ENCODE measurements at places on chromosomes 1 and 21.

DNA sequence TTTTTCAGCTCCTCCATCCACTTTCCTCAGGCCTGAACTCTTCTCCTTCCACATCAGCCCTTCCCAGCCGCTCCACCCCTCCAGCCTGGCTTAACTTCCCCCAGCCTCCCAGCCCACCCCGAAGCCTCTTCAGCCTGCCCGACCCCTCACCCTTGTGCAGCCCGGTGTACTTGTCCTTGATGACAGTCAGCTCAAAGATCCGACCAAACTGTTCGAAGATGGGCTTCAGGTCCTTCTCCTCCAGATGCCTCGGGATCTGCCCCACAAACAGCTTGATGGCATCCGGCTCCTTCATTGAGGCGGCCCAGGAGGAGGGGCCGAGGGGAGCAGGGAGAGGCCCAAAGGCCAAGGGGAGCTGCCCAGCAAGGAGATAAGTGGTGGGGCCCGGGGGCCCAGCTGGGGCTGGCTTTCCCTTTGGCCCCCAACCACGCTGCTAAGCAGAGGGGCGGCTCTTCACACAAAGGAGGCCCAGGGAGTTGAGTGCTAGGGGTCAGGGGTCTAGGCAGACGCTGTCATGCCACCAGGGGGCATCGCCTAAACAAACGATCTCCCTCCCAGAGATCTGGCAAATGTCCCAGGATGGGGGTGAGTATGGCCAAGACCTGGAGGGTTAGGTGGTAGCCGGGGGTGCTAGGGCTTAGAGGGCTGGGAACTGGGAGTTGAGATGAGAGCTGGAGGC, 738 bp downstream of the CELF3 start:
- DNase-seq, result no peak

GRCh38 chr1:181033128-181033798, 520 bp upstream of the MR1 start:
- DNase-seq, result no peak

DNA sequence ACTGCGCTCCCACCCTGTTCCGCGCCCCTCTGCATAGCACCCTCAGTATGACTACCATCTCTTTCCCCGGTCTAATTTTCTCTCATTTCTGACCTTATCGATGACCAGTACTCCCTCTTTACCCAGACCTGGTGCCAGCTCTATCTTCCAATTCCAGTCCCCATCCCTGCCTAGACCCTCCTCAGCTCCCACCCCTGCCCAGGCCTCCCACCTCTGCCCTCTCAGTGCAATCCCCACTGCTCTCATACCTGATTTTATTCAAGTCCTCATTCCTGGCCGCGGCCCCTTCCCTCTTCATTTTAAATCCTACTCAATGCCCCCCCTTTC, 1.3 kb downstream of the USP24 start:
- no peak for DNase-seq

- peak; percentile 56 for DNase-seq
These were observed 11.7 kb upstream of the FCMR start for GRCh38 chr1:206933333-206933945.

- DNase-seq, result no peak
These were observed 144.6 kb downstream of the LMO4 start for GRCh38 chr1:87473203-87473661.

- DNase-seq, result no peak
These were observed 4.8 kb downstream of the EFHD2 start for GRCh38 chr1:15414445-15414983.

- DNase-seq, result peak; percentile 92
These were observed 12.8 kb downstream of the GFI1 start for GRCh38 chr1:92473781-92474495.

DNA sequence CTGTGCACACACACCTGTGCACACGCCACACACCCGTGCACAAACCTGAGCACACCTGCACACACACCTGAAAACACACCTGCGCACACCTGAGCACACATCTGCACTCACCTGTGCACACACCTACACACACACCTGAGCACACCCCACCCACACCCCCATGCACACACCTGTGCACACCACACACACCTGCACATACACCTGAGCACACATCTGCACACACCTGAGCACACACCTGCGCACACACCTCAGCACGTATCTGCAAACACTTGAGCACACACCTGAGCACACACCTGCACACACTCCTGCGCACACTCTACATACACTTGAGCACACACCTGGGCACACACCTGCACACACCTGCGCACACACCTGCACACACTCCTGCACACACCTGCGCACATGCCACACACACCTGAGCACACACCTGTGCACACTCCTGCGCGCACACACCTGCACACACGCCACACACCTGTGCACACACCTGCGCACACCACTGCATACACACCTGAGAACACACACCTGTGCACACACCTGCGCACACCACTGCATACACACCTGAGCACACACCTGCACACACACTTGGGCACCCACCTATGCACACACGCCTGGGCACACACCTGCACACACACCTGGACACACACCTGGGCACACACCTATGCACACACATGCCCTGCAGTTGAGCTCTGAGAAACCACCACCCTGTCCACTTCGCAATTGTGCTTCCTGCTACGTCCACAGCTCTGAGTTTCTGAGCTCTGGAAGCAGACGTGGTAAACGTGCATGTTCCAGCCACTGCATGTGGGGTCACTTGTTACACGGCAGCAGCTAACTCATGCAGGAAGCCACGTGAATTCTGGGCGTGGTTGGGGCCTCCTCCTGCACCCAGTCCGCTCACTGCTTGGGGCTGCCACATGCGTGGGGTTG, 8.0 kb upstream of the C1orf159 start:
- DNase-seq, result no peak

DNA sequence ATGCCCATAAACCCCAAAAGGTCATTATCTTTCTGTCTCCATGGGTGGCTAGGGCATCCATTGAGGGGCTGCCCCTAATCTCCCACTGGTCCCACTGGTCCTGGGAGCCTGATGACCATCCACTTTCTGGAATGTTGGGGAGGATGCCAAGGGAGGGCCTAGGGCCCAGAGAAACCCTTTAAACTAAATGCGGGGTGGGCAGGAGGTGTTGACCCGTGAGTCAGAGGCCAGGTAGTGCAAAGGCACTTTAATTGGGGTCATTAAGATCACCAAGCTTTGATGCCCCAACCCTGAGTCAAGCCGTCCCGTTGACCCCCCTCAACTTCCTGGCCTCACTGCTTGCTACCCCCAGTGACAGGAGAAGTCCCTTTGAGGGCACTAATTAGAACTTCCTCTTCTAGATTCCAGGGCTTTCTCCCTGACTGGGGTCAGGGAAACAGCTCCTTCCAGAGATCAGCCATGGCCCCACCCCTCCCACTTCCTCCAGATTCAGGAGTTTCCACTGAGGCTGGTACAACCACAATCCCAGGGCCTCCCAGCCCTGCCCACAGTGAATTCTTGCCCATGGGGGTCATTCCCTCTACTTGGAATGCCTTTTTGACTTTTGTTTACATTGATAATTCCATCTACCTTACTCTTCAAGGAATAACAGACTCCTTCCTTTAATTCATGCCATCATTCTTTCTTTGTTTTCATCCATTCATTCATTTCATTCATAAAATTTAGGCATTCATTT, 15.5 kb upstream of the SERINC2 start:
- no peak for DNase-seq

DNA sequence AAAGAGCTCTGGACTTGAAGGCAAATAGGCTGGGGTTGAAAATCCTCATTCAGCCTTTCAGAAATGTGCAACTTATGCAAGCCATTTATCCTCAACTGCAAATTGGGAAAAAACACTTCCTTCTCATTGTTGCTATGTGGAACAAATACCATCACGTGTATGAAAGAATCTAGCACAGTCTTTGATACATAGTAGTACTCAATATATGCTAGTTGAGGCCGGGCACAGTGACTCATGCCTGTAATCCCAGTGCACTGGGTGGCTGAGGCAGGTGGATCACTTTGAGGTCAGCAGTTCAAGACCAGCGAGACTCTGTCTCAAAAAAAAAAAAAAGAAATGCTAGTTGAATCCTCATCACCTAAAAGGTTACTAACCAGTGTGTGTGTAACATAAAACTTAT, 8.2 kb downstream of the PI4KB start:
- DNase-seq, result no peak

DNA sequence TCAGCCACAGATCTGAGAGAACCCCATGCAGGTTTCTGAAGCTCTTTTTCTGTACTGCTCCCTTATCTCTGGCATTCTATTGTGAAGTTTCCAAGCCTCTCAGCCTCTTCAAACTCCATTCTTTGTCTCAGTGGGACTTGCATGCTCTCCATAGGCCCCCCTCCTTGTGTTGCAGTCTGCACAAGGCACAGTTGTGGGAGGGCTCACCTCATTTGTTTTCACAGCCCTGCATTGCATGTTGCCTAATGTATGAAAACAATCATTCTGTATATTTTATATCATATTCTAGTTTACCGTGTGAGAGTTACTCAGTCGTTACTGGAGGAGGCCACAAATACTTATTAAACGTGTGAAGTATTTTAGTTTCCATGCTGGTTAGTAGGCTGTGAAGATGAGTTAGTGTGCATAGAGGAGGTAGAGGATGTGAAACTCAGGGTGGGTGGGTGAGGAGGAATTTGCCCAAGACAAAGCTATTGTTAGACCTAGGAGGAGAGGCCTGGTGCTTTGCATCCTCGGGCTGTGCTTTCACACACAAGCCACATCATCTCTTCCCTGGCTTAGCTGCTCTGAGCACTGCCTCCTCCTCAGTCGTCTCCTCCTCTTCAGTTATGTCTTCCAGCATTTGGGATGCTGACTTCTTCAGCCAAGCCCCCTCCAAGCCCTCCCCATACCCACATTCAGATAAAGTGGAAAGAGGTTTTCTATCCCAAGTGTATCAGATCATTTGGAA, 7.8 kb upstream of the CHI3L2 start:
- DNase-seq, result peak; percentile 76

- DNase-seq, result no peak
These were observed 35.8 kb upstream of the OLFM3 start for GRCh38 chr1:102032534-102032933.

- no peak for DNase-seq
These were observed 403.3 kb downstream of the KCTD3 start for GRCh38 chr1:215970406-215970805.

- DNase-seq, result no peak
These were observed 95.5 kb downstream of the NEGR1 start for GRCh38 chr1:72186733-72187307.

DNA sequence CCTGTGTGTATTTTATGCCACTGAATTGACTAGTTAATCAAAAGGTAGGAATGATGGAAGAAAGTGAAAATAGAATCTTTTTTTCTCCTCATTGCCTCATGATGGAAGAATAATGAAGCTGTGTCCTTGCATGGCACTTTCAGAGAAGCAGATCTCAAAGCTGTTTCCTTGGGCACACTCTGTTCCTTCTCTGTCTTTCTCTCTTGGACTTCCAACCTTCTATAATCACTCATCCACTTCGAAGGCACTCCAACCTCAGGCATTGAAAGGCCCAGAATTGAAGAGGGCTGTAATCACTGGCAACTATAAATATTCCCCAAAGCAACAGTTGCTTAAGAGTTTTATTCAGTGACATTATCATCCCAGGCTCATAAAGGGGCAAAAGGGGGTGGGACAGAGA, 31.1 kb upstream of the DNASE2B start:
- no peak for DNase-seq

DNA sequence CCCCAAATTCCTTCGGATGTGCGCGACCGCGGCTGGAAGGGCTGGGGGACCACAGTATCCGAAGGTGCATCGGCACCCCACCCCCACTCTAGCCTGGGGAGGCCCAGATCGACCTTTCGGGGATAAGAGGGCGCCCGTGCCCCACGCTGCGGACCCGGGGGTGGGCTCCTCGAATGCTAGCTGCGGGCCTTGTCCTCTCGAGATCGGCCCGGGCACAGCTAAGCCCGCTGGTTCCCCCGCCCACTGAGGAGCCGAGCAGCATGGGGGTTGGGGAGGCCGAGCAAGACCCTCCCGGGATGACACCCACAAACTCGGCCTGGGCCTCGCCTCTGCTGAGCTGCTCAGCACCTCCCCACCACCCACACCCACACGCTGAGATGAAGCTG, 653 bp upstream of the IFFO2 start:
- DNase-seq, result no peak

GRCh38 chr21:46051379-46051770, 46.5 kb upstream of the COL6A2 start:
- no peak for DNase-seq
